Endodermal cell (in vitro differentiated cells): ENCODE measurements at places on chromosomes 4 and X. TPM values are rescaled to one million over a fixed set of nuclear protein-coding genes. Genes with fewer than 3 reads are reported as not detected.

- no peak for DNase-seq
Observed at GRCh38 chrX:151184705-151185104, 8.3 kb downstream of the GPR50 start.

DNA sequence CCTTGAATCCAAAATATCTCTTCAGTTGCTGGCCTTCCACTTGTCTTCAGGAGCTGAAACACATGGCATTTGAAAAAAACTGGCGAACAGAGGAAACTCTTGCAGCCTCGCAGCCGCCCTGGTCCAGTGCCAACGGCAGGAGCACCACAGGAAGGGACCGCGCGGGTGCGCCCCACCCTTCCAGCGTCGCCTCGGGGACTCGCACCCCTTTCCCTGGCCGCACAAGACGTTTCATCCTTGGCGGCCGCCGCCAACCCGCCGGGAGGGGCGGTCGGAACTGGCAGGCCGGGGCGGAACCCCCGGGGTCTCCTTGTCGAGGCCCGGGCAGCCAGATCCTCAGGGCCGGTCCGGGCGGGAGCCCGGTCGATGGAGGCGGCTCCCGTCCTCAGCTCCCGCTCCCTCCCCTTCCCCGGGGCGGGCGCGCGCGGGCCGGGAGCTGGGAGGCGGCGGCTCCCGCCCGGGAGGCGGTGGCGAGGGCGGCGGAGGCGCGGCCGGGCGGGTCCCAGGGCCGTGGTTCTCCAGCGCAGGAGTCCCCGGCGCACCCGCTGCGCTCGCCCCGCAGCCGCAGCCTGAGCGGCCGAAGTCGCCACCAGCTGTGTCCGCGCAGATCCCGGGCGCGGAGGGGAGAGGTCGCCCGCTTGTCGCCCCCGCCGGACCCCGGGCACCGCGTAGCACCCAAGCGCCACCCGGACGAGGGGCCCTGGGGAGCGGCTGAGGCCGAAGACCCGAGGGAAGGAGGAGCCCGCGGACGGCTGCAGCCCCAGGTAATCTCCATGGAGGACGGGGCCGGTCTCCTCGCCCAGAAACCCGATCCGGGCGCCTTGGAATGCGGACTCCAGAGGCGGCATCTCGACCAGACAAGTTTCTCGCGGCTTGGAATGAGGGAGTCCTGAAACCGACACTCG lies 886 bp upstream of the NDST3 start:
- peak; percentile 89 for DNase-seq

USP26 gene
- not detected in 3 replicates for total RNA-seq

GLRA2 gene
- total RNA-seq: not detected in 3 replicates

DNA sequence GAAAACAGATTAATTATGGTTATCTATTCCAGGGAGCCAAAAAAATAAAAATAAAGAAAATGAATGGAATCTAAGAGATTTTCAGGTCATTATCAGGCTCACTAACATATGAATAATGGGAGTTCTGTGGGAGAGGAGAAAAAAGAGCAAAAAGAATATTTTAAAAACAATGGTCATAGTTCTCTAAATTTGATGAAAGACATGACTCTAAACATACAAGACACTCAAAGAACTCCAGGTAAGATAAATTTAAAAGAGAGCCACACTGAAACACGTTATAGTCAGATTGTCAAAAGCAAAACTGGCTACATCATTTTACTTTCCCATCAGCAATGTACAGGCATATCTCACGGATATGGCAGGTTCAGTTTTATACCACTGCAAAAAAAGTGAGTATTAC lies 520.0 kb downstream of the ANKRD50 start:
- DNase-seq: no peak

F8A2 gene
- not detected in 3 replicates for total RNA-seq

TMEM271 gene
- total RNA-seq: not detected in 2 replicates

DNA sequence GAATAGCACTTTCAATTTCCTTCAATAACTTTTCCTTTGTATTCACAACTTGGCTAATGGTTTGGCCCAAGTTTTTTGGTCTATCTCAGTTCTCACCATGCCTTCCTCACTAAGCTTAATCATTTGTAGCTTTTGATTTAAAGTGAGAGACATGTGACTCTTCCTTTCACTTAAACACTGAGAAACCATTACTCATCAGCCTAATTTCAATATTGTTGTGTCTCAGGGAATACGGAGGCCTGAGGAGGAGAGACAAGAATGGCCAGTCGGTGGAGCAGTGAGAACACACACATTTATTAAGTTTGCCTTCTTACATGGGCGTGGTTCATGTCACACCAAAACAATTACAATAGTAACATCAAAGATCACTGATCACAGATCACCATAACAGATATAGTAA lies 56.7 kb downstream of the TSPAN5 start:
- no peak for DNase-seq

DNA sequence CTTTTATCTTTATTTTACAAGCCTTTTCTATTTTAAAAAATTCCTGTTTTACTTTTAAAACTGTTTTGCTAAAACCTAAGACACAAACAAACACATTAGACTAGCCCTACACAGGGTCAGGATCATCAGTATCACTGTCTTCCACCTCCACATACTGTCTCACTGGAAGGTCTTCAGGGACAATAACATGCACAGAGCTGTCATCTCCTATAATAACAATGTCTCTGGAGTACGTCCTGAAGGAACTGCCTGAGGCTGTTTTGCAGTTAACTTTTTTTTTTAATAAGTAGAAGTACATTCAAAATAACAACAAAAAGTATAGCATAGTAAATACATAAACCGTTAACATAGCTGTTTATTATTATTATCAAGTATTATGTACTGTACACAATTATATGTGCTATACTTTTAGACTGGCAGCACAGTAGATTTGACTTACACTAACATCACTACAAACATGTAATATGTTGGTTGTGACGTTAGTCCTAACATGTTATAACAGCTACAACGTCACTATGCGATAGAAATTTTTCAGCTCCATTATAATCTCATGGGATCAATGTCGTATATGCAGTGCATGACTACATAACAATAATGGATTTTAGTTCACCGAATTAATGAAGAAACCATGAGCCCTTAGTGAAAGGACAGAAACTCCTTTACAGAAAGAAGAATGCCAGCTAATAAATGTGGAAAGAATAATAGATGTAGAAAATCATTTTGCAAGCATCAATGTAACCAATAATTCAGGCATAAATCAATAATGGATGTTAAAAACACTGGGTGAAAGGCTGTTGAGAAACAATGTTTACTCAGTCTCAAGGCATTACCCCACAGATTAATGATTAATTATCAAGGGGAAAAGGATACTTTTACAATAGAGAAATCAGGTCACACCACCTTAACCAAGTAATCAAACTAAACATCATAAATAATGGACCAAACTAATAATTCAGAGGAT lies 49.2 kb downstream of the FBXW7 start:
- DNase-seq: no peak

GRCh38 chrX:110531873-110532580 lies 173.4 kb downstream of the RTL9 start:
- DNase-seq: no peak

MAGEA4 gene
- total RNA-seq: 0.14 TPM in 1 of 2 replicates, not detected in the other

- DNase-seq: no peak
Observed at GRCh38 chrX:30414144-30414543, 105.0 kb upstream of the NR0B1 start.

GRCh38 chr4:138831948-138832347 lies 183.6 kb upstream of the NOCT start:
- no peak for DNase-seq

DNA sequence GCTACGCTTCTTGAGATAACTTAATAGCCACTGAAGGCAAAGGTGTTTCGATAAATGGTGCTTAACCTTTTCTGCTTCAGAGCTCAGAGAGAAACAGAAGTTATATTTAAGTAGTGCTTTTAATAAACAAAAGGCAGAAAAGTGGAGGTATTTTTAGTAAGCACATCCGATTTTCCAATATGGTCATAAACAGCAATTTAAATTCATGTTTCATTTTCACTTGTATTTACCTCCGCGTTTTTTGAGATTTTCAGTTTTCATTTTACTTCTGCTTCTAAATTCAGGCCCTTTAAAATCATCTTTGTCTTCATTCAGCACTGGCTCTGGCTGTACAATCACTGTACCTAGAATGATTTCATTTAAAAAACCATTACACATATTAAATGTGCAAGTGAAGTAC lies 92.4 kb downstream of the ATRX start:
- no peak for DNase-seq

GRCh38 chr4:116328261-116328860 lies 757.0 kb downstream of the TRAM1L1 start:
- DNase-seq: no peak

GK gene
- 3.0 to 8.9 TPM (median 8.8 TPM) in 3 replicates for total RNA-seq

LINC00632 gene
- total RNA-seq: 230 to 248 TPM (median 247 TPM) in 3 replicates

- no peak for DNase-seq
Observed at GRCh38 chr4:168374772-168375523, 56.4 kb upstream of the DDX60 start.

GRCh38 chr4:138740816-138741745 lies 274.5 kb upstream of the NOCT start:
- DNase-seq: no peak

DNA sequence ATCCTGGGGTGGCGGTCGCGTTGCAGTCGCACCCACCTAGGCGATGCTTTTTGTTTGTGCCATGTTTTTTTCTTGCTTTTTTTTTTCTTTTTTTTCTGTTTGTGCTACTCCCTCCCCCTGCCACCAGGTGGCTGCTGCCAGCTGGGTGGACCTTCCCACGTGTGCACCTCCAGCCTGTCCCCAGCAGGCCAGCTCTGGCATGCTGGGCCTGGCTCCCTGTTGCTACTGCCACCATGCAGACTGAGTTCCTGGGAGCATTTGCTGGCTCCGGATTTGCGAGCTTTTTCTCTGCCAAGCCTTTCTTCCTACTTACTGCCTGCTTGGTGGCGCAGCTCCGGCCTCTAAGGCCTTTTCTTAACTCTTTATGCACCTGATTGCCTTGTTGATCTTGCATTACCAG lies 161.2 kb upstream of the WDFY3 start:
- DNase-seq: peak; percentile 92

SYNPO2 gene
- total RNA-seq: 0.09 TPM in 1 of 3 replicates, not detected in the others

BBS12 gene
- total RNA-seq: 1.7 to 5.0 TPM (median 4.2 TPM) in 3 replicates

HELT gene
- not detected in 2 replicates for total RNA-seq

CSAG2 gene
- total RNA-seq: 0.35 TPM in 1 of 2 replicates, not detected in the other

UGT2B10 gene
- total RNA-seq: not detected in 2 replicates

DNA sequence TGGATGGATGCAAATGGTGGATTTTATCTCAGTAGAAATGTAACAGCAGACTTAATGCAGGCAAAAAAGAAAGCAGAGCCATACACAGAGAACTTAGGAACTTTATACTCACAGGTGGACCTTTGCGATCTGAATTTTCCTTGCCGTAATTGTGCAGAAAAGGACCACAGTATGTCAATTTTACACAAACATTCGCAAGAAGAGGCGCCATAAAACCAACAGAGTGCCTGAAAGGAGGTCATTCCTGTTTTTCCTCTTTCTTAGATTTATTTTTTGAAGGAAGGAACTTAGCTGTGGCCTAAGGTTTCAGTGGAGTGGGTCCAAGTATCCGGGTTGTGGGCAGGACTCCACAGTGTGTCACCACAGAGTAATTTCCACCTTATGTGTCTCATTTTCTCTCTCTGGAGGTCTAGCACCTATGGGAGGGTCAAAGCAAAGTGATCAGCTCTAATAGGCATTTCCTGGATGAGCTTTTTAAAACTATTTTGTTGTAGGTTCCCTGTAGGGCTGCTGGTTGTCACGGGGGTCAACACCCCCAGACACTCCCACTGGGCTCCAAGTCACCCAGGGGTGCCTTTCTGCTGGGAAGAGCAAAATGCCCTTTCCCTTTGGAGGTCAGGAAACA lies 24.7 kb upstream of the PBDC1 start:
- DNase-seq: peak; percentile 44

VCX3B gene
- not detected in 2 replicates for total RNA-seq

DNA sequence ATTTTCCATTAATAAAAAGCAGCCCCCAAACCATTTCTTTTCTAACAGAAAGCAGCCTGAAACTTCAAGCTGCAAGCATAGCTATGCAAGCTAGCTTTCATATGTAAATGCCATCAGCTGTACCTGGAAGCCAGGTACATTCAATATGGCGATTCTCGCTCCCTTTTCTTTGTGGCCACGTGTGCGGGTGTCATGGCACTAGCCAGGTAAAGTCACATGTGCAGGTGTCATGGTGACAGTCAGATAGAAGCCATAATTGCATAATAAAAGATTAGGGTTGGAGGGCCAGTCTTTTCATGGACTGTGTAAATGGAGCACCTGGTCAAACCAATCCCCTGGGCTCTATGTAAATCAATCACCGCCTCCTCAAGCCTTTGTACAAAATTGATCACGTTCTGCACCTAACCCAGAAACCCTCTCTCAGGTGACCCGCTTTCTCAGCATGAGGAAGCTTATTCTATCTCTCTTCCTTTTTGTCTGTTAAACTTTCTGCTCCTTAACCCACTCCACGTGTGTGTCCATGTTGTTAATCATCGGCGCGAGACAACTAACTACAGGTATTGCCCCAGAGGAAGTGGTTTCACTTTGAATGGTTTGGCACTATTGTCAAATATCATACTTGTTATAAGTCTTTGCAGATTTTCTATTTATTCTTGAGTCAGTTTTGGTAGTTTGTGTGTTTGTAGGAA lies 18.0 kb upstream of the RHOXF2 start:
- no peak for DNase-seq

RAB33A gene
- 0.25 TPM in 1 of 2 replicates, not detected in the other for total RNA-seq

GRCh38 chr4:8292478-8293107 lies 23.0 kb downstream of the HTRA3 start:
- no peak for DNase-seq

ANOS1 gene
- 57.4 and 66.4 TPM in 2 replicates for total RNA-seq

TMSB15A gene
- total RNA-seq: 78.6 to 90.4 TPM (median 88.4 TPM) in 3 replicates

DNA sequence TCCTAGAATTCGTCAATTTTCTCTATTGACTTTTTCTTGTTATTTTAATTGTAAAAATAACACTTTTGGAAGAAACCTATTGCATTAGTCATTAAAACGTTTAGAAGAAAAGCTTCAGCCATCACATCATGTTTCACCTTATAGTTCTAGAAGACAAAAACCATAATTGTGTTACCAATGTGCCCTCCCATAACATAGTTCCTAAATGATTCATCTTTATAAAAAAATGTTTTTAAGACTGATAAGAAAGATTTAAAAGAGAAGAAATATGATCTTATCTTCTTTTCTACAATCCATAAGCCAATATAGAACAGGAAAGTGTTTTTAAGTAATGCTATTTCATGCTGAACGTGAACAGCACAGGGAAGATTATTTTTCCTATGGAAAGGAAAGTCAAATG lies 316.6 kb upstream of the NDST4 start:
- DNase-seq: no peak

GRCh38 chr4:76723373-76723772 lies 174.6 kb downstream of the SOWAHB start:
- no peak for DNase-seq

DNA sequence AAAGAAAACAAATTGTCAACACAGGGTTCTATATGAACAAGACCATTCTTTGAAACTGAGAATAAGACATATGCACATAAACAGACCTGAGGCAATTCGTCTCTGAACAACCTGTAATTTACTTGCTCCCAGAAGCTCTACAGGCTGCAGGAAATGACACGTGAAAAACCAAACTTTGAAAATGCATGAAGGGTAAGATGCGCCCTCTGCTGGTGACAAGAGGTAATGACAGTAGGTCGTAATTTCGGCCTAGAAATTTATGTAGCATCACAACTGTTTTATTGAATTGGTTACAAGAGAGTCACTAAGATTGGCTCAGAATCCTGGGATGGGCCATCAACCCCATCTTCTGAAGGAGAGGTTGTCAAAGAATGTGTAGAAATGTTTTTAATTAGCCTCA lies 276.5 kb downstream of the PPP4R3C start:
- peak; percentile 58 for DNase-seq

BRS3 gene
- not detected in 3 replicates for total RNA-seq
